Right renal cortex interstitium (tissue), 3 donors: ENCODE measurements at places on chromosomes 11 and 22. TPM values are rescaled to one million over a fixed set of nuclear protein-coding genes. Genes with fewer than 3 reads are reported as not detected.

DNA sequence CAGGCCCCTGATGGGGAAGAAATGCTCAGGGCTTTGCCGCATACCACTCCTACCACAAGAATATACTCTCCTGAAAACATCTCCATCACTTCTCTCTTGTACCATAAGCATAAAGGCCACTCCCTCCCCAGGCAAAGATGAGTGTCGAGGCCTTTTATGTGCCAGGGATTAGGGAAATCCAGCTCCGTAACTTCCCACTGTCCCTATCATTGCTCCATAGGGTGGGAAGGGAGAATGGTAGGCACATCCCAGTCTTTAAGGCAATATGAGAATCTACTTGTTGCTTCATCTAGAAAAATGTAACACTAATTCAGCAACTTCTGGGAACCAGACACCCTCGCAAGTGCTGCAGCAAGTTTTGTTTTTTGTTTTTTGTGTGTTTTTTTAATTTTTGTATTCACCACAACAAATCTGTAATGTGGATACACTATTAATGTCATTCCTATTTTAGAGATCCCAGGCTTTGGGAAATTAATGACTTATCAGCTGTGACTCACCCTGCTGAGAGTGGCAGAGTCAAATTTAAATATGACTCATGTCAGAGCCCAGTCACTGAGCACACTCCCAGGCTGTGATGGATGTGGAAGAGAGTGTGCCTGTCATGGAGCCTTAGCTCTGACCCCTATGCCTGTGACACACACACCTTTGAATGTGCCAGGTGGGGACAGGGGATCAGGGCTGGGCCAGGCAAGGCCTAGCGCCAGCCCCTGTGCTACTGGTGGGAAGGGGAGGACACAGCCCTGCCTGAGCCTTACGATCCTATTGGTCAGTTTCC lies 23.4 kb downstream of the PANX1 start:
- no peak for DNase-seq

DNA sequence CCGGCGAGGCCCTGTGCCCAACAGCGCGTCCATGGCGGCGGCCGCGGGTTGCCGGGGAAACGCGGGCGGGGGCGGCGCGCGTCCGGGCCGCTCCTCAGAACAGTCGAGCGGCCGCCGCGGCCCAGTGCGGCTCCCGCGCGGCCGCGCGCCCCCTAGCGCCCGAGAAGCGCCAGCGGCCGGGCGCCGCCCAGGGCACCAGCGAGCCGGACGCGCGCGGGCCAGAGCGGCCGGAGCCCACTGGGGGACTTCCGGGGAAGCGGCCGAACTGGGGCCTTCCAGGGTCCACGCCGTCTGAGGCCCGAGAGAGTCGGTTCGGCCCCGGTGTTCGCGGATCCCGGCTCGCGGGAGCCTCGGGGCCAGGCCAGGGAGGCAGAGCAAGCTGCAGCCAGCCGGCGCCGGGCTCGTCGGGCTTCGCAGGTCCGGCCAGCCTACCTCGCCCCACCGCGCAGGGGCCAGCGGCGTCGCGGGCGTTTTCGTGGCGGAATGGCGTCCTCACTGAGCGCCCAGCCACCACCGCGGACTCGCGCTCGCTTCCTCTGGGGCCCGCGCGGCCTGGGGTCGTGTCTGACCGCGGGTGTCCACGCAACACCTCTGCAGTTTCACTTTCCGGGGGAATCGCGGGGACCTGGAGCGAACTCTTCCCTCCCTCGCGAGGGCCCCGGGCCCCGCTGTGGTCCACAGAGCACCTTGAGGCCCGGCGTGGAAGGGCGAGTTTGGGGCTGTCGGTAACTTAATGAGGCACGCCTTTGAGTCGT lies at the start of gene DENND6B:
Gene DENND6B (minus strand): TSS at position 57 of the 755 bp plus-strand sequence. CDS start 24 bp downstream, at position 33.
- DNase-seq: no peak

GRCh38 chr11:126914941-126915340 lies 85.6 kb downstream of the KIRREL3 start:
- DNase-seq: no peak

DNA sequence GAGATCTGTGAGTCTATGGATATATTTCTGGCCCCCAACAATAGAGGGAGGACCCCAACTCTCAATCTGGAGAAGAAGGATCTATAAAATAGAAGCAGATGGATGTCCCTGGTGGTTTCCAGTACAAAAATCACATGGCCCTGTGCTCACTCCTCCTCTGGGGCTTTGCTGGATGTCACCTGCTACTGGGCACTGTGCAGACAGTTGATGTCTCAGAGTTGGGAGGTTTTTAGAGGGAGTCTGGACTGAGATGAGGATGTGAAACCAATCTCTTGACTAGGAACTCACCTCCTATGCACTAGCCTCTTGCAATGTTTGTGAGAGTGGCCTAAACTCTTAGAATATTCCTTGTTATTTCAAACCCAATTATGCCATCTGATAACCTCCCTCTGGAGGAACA lies 107.2 kb downstream of the SCN3B start:
- no peak for DNase-seq

- DNase-seq: no peak
Observed at GRCh38 chr11:73520353-73521061, 77.4 kb downstream of the FAM168A start.

GRCh38 chr22:49363526-49364230 lies 464.0 kb downstream of the BRD1 start:
- DNase-seq: no peak

DNA sequence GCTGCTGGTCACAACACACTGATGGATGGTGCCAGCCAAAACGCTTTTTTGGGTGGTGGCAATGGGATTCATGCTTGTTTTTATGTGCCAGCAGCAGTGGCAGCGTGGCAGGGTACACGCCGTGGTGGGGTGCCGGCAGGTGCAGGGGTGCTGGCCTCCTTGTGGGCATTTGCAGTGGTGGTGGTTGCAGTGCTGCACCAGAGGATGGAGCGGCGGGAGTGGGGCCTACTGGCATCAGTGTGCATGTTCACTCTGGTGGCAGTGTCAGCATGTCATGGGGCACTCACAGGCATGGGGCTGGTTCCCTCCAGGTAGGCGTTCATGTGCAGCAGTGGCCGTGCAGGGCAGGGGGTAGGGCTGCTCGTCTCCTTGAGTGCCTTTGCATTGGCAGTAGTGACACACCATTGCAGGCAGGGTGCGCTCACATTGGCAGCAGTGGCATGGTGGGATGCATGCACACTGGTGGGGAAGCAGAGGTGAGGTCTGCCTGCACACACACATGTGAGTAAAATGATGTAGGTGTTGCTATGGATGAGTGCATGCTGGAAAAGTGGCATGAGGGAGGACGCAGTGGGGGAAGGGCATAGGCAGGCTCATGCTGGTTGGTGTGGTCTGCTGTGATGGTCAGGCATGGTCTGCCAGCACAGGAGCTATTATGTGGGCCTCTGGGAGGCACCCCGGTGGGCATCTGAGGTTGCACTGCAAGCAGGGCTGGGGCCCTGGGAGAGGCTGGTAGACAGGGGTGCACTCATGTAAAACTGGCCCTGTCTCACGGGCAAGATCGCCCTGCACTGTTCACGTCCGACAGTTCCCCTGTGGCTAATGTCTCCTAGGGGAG lies 29.9 kb downstream of the CCDC15 start:
- no peak for DNase-seq

GRCh38 chr22:49240472-49240871 lies 587.2 kb downstream of the BRD1 start:
- DNase-seq: no peak

DNA sequence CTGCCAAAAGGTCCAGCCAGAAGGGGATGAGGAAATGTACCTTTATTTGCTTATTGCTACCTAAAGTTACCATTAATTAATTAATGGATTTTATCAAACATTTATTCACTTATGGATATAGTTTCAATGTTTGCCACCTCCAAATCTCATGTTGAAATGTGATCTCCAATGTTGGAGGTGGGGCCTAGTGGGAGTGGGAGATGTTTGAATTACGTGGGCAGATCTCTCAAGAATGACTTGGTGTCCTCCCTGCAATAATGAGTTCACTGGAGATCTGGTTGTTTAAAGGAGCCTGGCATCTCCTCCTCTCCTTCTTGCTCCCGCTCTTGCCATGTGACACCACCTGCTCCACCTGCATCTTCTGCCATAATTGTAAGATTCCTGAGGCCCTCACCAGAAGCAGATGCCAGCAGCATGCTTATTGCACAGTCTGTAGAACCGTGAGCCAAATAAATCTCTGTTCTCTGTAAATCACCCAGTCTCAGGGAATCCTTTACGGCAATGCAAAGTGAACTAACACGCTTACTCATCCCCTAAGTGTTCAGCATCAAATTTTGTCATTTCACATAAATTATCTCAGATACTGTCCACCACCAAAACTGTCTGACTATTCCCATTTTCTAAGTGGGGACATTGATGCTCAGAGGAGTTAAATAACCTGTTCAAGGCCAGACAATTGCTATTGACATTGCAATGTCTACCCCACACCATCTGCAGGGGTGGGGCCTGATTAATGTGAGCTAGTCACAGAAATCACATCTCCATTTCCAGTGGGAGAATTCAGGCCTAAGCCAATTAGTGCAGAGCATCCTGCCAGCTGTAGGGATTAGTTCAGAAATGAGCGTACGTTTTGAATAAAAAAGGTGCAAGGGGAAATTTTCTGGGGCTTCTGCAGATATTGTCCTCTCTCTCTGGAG lies 51.6 kb upstream of the SYN3 start:
- DNase-seq: no peak

DNA sequence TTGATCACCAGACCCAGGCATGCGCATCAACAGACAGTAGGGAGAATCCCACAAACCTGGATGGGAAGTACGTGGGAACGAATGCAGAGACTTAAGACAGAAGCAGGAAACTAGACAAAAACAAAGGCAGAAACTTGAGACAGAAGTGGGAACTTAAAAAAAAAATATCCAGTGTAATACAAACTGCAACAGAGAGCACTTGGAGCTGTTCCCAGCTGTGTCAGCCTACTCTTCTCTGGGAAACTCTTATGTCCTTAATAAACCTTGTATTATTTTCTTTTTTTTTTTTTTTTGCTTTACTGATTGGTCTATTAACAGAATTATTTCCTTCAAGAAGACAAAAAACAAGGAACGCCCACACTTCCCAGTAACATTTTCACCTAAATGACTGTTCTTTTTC lies 1818.1 kb upstream of the RAG2 start:
- peak; percentile 1 for DNase-seq

GRCh38 chr11:8934742-8935488 lies 2.2 kb upstream of the C11orf16 start:
- no peak for DNase-seq

DNA sequence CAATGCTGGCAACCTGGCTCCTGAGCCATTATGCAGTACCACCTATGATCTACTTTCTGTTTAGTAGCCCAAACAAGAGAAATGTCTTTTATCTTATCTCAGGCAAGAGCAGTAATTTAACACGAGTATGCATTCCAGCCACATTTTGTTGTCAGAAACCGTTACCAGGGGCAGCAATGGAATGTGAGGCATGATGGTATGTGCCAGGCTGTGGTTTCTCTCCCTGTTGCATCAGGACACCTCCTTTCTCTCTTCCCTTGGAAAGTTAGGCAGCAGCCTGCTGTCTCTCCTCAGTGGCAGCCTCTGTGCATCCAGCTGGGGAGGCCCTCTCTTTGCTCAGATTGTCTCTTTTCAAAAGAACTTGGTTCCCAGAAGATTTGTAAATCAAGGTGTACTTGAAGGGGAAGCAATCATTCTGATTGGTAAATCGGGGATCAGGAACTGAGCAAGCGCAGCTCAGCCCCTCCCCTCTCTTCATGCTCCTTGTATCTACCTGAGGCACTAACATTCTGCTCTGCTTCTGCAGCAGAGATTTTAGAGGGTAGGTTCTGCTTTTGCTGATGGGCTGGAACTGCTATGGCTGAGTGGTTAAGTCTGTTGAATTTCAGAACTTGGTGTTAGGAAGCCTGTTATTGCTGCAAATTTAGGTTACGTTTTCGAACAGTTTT lies 229.2 kb downstream of the ADAMTS15 start:
- no peak for DNase-seq

DNA sequence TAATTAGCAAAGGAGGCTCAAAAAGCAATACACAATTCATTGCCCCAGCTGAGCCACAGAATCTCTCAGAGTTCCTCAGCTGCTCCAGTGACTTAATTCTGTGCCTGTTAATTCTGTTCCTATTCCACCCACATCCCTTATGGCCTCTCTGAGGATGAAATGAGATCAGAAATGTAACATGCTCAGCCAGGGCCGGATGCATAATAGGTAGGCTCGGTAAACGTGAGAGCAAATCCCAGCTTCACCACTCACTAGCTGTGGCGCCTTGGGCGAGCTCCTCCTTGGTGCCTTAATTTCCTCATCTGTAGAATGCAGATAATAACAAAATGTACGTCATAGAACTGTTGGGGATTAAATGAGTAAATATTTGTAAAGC lies 42.8 kb upstream of the DKK3 start:
- DNase-seq: no peak

- DNase-seq: no peak
Observed at GRCh38 chr11:57476757-57477506, 16.6 kb downstream of the RTN4RL2 start.

DNA sequence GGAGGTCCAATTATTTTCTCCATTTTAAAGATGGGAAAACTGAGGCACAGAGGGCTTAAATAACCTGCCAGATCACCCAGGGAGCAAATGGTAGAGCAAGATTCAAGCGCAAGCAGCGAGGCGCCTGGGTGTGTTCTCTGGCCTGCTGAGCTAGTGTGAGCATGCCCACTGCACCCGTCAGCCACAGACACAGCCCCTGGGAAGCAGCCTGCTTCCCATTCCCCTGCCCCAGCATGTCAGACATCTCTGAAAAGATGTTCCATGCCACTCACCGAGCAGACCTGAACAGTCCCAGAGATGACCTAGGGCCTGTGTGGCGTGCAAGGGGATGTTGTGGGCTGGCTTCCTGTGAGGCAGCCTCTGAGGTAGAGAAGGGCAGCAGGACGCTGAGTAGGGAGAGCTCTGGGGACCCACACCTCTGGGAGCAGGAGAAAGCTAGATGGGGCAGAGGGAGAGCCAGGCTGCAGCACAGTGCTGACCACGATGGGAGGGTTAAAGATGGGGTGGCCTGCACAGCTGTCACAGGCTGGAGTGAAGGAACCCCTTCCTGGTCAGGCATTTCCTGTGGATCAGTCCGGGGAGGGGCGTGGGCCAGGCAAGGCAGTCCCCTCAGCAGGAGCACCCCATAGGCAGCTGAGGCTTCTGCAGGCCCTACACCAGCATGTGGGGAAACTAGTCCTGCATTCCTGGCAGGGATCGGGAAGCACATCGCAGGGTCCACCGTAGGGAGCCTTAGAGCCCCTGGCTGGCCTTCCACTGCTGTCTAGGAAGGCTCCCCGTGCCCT lies 101.4 kb downstream of the GALNT18 start:
- no peak for DNase-seq

GRCh38 chr11:7245341-7245740 lies 6.4 kb upstream of the SYT9 start:
- no peak for DNase-seq

DNA sequence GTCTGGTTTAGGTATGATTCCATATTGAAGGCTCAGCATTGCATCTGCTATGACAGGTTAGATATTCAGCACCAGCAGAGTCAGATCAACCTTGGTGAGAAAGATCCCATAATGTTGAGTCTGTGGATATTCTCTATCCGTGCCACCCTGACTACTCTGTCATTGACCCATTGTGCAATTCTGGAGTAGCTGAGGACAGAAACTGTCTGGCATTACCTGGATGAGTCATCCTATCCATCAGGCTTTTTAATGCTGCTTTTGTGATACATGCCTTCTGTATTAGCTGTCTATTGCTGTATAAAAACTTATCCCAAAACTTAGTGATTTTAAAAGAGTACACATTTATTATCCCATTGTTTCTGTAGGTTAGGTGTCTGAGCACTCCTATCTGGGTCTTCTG lies 189.1 kb upstream of the FAT3 start:
- DNase-seq: no peak

The CASP4 gene
- 23.1 TPM for polyA plus RNA-seq

The TSGA10IP gene
- polyA plus RNA-seq: not detected

The GRK3 gene
- 8.7 TPM for polyA plus RNA-seq

The VPREB1 gene
- polyA plus RNA-seq: not detected

The UPK3A gene
- polyA plus RNA-seq: 1.3 TPM

The TBX10 gene
- not detected for polyA plus RNA-seq

The FDXACB1 gene
- 6.0 TPM for polyA plus RNA-seq

The GLYAT gene
- polyA plus RNA-seq: 142 TPM
